Upper lobe of right lung (tissue), 1 donor: ENCODE measurements at places on chromosomes 1 and 21. TPM values are rescaled to one million over a fixed set of nuclear protein-coding genes. Genes with fewer than 3 reads are reported as not detected.

GRCh38 chr1:61825393-61825792, 83.1 kb downstream of the PATJ start:
- no peak for DNase-seq

DNA sequence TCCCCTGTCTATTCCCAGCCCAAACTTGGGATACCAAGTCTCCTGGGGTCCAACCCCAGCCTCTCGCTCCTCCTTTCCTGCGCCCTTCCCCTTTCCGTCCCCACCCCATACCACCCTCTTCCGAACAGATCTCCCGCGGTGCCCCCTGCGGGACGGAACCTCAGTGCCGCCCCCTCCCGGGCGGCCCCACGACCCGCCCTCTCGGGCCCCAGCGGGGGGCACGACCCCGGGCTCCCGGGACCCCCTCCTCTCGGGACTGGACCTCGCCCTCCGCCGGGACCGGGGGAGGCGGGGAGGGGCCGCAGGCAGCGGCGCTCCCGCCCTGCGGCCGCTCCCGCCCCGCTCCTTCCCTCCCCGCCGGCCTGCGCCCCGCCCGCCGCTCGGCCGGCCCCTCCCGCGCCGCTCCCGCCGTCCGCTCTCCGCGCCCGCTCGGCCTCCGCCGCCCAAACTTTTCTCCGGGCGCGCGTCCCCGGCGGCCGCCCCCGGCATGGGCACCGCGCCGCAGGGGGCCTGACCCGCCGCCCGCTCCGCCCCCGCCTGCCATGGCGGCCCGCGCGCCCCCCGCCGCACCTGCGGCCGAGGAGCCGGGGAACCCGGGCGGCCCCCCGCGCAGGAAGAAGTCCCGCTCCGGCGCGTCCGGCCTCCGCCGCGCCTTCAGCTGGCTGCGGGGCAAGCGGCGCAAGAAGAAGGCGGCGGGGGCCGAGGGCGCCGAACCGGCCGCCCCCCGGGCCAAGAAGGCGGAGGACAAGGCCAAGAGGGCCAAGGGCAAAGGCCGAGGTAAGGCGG, 39.0 kb upstream of the SYNC start:
- DNase-seq = peak; percentile 74

Gene FCAMR
- total RNA-seq = not detected

GRCh38 chr21:29513535-29513934, 214.8 kb downstream of the BACH1 start:
- no peak for DNase-seq

Gene ARHGEF16
- total RNA-seq = 12.2 TPM

GRCh38 chr1:47214549-47214948, 17.5 kb downstream of the TAL1 start:
- no peak for DNase-seq

GRCh38 chr1:25994402-25995150, 3.3 kb downstream of the PAFAH2 start:
- no peak for DNase-seq

Gene CTSK
- 35.5 TPM for total RNA-seq
